CD4-positive, alpha-beta T cell treated with Interleukin-21 for 1 hour (primary cell): ENCODE measurements at places on chromosomes 11 and 22.
A peak's percentile ranks its signal among the peaks of the same experiment; 100 is the strongest.

DNA sequence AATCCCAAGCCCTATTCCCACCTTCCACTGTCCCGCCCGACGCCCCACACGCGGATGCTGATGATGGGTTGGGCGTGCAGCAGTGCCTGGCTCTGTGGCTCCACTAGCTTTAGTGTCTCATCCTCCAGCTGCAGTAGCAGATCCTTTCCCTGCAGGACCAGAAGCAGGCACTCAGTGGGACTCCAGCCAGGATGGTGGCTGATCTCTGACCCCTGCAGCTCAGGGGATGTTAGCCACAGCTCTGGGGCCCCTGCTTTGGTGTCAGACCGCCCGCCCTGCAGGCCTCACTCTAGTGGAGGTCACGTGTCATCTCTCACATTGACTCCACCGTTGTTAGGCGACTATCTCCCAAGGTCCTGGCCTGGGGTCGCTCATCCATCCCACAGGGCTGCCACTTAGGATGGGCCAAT is 11.8 kb downstream of the SMPD1 start:
- peak; percentile 24 for DNase-seq

DNA sequence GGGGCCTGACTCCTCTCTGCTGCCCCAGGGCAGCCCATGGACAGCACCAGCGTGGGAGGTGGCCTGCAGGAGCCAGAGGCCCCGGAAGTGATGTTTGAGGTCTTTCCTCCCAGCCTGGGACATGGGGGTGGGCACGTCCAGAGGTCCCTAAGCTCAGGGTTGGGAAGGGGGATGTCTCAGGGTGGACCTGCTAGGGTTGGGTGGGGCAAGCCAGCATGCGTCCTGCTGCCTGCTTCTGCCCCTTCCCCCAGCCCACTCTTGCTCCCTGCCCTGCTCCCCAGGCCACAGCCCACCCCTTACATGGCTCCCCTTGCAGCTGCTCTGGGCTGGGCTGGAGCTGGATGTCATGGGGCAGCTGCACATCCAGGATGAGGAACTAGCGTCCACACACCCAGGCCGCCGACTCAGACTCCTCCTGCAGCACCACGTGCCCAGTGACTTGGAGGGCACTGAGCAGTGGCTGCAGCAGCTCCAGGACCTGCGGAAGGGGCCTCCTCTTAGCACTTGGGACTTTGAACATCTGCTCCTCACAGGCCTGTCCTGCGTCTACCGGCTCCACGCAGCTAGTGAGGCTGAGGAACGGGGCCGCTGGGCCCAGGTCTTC is 1.3 kb downstream of the FAM180B start:
- no peak for DNase-seq

GRCh38 chr11:11589437-11589836 is 32.4 kb downstream of the GALNT18 start:
- no peak for DNase-seq

DNA sequence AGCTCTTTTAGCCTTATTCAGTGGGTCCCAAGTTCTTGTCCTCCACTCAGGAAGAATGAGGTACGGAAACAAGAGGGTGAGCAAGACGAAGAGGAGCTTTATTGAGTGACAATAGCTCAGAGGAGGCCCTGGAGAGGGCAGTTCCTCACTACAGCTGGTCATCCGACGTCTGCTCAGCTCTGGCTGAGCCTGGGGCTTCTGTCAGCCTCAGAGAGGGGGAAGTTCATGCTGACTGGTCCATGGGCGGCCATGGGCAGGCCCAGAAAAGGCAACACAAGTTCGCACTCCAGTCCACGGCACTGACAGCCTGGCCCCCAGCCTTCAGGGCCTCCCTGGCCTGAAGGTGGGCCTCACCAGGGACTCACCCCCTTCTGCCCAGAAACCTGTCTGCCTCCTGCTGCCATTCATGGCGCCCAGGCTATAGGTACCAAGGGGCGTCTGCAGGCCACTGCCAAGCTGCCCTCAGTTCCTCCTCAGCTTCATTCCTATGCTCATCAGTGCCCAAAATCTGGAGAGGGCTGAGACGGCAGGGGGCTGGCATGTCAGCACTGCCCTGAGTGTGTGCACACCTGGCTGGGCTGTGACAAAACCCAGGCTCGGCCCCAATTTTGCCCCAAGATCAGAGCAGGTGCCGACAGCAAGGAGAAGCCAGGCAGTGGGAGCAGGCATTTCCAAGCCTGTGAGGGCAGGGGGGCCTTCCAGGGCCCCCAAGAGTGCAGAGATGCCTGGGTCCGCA is 21.7 kb upstream of the KIAA0930 start:
- no peak for DNase-seq

DNA sequence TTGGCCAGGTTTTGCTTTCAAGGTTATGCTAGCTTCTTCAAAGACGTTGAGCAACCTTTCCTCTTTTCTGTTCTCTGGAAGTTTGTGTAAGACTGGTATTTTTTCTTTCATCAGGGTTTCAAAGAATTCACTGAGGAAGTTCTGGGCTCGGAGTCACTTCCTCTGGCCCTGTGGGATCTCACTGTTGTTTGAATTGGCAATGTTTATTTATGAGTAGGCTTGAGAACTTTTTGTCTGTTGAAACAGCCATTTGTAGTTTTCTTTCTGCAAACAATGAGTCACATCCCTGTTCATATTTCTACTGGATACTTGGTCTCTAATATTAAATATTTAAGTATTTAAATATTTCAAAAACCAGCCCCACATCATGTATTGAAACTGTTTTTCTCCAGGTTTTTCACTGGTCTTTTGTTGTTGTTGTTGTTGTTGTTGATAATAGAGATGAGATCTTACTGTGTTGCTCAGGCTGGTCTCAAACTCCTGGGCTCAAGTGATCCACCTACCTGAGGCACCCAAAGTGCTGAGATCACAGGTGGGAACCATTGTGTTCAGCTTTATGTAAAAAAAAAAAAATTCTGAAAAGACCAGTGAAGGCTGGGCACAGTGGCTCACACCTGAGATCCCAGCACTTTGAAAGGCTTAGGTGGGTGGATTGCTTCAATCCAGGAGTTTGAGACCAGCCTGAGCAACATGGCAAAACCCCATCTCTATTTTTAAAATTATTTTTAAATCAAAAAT is 26.9 kb downstream of the SUSD2 start:
- peak; percentile 9 for DNase-seq

DNA sequence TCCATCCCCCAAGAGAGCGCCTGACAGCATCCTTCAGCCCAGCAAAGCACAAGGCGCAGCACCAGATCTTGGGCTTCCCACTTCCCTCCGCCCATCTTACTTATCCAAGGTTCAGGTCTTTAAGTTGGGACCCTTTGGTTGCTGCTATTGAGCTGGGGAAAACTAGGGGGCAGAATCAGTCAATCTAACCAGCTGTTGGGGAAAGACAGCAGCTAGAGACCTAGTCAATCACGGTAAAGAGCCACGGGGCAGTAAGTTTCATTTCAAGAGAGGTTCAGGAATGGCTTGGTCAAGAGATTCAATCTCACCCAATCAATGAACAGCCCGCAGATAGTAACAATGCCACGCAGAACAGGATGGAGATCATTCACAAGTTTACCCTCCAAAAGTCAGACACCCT is 1.7 kb downstream of the ABTB2 start:
- no peak for DNase-seq

GRCh38 chr11:82546661-82547557 is 186.8 kb downstream of the FAM181B start:
- DNase-seq = no peak

DNA sequence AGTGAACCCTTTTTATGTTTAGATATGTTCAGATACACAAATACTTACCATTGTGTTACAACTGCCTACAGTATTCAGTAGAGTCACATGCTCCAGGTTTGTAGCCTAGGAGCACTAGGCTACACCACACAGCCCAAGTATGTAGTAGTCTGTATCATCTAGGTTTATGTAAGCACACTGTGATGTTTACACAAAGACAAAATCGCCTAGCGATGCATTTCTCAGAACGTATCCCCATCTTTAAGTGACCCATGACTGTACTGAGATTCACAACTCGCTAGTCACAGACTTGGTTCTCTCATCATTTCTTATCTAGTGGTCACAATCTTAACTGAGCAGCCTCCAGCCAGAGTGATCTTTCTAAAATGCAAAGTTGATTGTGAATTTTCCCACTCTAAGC is 119.2 kb downstream of the RASSF10 start:
- DNase-seq = no peak

- no peak for DNase-seq
Observed at GRCh38 chr22:27637604-27638003, 164.0 kb downstream of the MN1 start.

DNA sequence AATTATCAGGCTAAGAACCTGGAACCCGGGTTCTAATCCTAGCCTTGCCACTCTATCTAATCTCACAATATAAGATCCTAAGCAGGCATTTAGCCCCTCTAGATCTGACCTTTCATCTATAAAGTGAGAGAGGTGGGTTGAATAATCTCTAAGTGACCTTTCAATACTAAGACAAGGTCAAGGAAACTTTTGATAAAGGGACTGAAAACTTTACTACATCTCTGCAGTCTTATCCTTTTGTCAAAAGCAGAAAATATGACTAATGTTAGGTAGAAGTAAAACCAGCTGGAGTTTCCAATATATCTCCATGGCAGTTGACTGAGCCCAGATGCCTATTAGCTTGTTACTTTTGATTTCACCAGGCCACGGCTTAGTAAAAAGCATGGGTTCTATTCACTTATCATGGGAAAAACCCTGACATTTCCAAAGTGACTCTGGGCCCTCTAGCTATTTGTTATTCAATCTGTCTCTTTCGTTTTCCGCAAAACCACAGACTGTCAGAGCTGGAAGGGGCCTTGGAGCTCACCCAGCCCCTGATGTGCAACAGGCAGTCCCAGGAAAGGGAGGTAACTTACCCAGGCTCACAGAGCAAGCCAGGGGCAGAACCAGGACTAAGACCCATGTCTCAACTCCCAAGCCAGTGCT is 75.8 kb downstream of the RAB30 start:
- no peak for DNase-seq

DNA sequence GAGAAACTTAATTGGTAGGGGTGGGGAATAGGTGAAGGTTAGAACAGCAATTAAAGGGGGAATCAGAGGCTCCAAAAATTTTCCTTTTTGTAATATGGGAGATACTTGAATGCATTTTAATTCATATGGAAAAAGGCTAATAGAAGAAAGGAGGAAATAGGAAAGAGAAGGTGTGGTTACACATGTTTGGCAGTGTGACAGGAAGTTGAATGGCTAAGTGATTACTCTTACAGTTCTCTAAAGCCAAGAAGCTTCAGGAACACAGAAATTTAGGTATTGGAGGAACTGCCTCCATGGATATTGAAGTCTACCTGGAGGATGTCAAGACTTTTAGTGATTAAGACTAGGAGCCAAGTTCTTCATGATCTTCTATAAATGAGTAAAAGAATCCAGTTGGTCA is 6.3 kb downstream of the NXPE2 start:
- DNase-seq = no peak

DNA sequence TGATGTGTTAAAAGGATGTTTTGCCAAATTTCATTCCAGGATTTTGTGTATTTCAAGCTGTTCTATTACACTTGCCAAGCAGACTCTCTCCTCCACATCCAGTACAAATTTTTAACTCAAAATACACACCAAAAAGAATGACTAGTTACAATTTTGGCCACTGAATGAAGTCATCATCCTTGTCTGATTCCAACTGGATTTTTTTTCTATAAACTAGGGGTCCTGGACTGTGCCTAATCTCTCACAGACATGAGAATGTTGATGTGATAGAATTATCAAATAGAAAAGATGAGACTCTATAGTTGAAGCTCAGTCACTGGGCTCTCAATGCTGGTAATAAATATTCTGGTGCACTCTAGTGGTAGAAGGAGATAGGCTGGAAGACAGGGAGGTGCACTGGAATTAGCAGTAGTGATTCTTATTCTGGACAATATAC is 85.8 kb downstream of the FANCF start:
- no peak for DNase-seq

DNA sequence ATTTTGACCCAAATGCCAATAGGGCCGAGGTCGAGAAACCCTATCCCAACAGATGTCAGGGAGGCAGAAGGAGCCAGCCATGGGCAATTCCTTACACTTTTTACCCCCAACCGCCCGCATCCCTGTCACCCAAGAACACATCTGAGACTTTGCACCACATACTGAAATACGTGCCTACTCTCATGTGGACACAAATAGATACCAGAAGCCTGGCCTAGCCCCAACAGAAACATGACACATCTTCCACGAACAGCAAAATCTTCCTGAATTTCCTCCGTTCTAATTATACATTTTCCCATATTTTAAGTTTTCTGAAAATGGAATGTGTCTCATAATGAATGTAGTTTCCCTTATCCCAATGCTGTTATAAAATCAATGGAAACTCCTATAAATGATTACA is 64.7 kb downstream of the SLC1A2 start:
- DNase-seq = no peak

GRCh38 chr11:108608548-108608947 is 15.0 kb upstream of the EXPH5 start:
- no peak for DNase-seq

GRCh38 chr11:69644071-69644961 is 3.4 kb downstream of the CCND1 start:
- no peak for DNase-seq

DNA sequence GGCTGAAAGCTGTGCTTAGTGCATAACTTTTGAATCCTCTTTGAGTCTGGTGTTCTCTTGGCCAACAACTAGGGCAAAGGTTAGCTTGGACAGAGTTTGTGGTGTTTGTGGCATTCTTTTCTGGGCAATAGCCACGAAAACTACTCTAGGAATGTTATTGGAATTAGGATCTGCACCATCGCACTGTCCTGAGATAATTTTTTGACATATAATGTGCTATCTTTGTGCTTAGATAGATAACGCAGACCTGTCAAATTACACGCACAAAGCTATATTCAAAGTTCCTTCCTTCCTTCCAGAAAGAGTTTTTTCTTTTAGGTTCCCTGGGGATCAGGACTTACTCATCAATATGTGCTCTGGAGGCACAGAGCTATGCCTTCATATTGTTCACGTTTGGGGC is 166.8 kb upstream of the MTMR2 start:
- DNase-seq = no peak

GRCh38 chr11:29312812-29313211 is 704.0 kb downstream of the KCNA4 start:
- no peak for DNase-seq

- DNase-seq = no peak
Observed at GRCh38 chr22:46339956-46340355, 4.4 kb downstream of the TRMU start.

GRCh38 chr11:69210310-69211035 is 54.7 kb downstream of the SMIM38 start:
- no peak for DNase-seq

GRCh38 chr11:106381895-106382294 is 304.4 kb downstream of the AASDHPPT start:
- no peak for DNase-seq

DNA sequence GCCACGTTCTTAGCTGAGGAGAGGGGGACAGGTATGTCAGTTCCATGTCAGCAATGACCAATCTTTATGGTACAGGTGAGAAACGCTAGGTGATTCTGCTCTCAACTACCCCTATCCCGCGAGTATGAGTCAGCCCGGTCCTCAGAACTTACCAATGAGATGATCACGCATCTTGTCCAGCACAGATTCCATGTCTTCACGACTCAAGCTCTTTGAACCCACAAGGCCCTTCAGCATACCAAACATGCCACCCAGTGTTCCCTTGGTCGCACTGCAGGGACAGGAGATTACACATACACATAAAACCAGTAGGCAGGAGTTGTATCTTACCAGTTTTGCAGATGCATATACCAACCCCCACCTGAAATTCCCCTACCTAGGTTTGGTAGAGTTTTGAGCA is 2.9 kb downstream of the SRPRA start:
- DNase-seq = no peak
